Femur (tissue), 1 donor: ENCODE measurements at places on chromosomes 13 and 19.

DNA sequence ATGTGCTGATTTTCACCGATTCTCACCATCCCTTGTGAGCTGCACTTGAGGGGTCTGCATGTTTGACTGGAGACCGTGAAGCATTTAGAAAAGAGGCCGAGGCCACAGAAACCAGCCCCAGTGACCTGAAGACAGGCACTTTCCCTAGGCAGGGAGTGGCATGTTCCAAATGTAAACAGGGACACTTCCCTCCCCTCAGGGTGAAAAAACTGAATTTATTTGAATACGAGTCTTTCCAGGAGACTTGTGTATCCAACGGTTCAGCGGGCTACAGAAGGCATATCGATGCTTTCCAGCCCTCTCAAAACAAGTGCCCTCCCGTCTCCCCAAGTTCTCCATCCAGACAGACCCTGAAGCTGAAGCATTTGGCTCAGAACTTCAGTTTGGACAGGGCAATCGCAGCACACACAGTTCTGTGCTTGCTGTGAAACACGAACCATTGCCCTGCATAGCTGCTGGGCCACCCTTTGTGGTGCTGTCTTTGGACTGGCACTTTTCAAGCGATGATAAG is 106.1 kb downstream of the ZIC5 start:
- DNase-seq: no peak

DNA sequence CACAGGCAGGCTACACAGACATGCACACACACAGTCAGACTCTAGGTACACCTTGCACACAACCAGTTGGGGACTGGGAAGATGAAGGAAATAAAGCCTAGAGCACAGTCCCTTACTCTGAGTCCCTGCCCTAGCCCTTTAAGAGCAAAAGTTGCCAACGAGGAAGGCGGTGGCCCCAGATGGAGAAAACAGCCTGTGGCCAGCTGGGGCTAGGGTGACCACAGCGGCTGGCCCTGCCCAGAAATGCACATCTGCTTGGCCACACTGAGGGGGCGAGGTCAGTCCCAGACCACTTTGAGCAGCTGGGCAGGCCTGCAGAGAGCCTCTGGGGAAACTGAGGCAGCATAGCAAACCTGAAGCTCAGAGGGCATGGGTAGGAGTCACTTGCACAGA is 52.3 kb downstream of the PTPRS start:
- DNase-seq: peak; percentile 63

DNA sequence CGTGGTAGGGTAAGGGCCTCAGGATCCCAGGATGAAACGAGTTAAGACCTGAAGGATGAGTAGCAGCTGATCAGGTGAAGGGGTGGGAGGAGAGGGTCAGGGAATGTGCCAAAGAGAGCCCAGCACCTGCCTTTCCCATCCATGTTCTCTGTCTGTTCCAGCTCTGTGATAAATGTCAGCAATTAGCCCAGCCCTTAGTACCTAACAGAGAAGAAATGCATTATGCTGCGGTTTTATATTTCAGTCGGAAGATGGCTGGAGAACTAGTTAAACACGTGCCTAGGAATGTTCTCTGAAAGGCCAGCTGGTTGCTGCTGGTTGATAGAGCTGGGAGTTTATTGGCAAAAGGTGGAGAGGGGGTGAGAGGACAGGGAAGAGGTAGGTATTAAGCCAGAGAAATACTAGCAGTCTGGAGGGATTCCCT is 268.2 kb downstream of the SHISA2 start:
- no peak for DNase-seq

DNA sequence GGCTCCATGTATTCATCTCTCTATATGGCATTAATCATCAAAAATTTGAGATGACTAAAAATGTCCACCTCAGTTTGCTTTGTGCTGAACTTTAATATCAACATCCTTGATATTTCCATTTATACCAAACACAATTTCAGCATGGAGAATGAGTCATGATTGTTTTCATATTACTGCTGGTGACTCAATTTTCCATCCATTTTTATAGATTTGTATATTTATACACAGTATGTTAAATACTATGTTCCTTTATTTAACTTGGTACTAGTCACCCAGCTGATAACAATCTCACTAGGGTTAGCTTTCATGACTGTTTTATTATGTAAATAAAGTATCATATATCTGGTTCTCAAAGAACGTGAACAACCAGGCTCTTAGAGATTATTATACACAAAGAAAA is 1255.1 kb downstream of the SLITRK1 start:
- DNase-seq: no peak
